Activated CD8-positive, alpha-beta memory T cell treated with anti-CD3 and anti-CD28 coated beads for 48 hours (primary cell): ENCODE measurements at places on chromosomes 4 and X.

DNA sequence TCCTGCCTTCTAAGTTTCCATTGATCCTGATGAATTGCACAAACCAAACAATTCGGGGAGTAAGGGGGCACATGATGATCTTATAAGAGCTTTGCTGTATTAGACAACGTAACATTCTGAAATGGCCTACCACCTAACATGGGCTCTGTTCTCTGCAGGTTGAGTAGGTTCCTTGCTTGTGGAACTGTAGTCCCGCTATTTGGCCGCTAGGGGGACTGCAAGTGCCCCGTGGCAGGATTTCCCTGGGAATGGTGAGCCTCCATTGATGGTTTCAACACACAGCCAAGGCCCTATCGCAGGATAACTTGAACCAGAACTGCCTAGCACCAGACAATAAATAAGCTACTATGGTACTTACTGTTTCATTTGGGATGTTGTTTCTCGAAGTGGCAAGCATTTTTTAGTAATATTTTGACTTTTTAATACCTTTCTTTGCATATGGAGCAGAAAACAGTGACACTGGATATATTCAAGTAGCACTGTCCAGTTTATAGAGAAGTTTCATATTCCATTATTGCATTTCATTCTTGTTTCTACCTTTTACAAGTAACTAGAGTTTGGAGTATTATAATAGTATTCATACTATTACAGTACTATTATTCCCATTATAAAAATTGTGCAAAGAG is 11.9 kb downstream of the AR start:
- DNase-seq = no peak

DNA sequence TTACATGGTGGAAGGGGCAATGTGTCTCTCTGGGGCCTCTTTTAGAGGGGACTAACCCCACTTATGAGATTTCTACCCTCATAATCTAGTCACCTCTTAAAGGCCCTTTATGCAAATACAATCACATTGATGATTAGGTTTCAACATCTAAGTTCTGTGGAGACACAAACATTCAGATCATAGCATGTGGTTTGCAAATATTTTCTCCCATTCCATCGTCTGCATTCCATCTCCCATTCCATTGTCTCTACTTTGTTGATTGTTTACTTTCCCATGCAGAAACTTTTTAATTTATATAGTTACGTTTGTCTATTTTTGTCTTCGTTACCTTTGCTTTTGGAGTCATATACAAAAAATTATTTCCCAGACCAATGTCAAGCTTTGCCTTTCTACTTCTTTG is 927.5 kb upstream of the INTU start:
- DNase-seq = no peak

DNA sequence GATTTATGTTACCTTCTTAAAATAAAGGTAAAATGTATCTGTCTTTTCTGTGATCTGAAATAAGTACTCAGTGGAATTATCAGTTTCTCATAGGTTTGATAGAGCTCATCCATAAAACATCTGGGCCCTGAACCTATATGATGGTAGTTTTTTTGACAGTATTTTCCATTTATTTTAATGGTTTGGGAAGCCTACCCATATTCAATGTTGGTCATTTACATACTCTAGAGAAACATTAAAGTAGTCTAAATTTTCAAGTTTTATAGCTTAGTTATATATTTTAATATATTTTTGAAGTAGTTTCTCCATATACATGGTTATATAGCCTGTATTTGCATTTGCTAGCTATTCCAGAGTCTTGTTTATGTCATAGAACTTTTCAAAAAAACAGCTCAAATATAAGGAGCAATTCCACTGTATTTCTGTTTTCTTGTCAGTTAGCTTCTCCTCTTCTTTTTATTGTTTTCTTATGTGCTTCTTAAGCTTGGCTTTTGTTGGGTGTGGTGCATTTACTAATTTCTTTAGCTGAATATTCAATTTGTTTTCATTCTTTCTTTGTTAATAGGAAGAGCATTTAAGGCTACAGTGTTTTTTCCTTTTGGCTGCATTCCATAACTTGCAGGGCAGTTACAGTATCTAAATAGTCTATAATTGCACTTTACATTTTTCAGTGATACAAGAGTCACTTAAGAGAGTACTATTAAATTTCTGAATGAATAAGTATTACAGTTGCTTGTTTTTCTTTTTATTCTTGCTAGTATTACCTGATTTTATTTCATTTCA is 181.4 kb downstream of the DKK2 start:
- DNase-seq = no peak

GRCh38 chrX:40908026-40908425 is 172.7 kb upstream of the MED14 start:
- DNase-seq = no peak

- no peak for DNase-seq
These were observed 69.3 kb upstream of the HS3ST1 start for GRCh38 chr4:11497972-11498371.

GRCh38 chrX:133928365-133928764 is 57.0 kb downstream of the GPC3 start:
- no peak for DNase-seq

- no peak for DNase-seq
These were observed 61.2 kb upstream of the RAI2 start for GRCh38 chrX:17922303-17922702.

DNA sequence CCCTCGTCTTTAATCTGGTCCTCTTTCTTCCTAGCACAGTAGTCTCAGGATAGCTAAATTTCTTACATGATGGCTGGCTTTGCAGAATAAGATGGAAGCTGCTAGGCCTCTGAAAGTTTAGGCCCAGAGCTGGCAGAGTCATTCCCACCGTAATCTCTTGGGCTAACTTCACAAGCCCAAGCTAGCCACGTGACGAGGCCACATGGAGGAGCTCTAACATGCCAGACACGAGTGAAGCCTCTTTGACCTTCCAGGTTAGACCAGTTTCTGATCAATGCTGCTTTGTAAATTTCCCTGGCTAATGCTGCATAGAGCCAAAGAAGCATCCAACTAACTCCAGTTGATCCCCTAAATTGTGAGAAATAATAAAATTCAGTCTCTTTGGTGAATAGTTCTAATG is 9.5 kb upstream of the CENPE start:
- no peak for DNase-seq

- DNase-seq = no peak
These were observed 39.5 kb downstream of the TMEM154 start for GRCh38 chr4:152640058-152640921.

DNA sequence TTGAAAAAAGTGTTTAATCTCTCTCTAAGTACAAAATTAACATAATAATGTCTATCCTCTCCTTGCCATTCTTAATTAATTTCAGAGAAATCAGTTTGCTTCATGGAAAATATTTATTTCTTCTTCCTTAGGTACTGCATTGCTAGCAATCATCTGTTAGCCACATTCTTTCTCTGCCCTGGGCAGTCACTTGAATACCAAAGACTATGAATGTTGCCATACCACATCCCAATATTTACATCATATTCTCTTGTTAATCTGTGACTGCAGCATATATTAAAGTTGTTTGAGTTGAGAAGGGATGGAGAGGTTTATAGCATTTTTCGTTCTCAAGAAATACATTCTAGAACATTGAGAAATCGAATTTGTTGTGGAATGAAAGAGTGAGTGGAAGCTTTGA is 672.8 kb downstream of the PCDH7 start:
- DNase-seq = no peak

DNA sequence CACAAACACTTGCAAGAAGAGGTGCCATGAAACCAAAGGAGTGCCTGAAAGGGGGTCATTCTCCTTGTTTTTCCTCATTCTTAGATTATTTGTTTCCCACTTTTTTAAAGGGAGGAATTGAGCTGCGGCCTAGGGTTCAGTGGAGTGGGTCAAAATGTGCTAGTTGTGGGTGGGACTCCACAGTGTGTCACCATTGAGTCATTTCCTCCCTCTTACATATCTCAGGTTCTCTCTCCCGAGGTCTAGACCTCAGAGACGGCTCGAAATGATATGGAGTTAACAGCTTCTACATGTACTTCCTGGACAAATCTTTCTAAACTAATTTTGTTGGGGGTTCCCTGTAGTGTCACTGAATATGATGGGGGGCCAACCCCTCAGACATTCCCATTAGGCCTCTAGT is 328.4 kb upstream of the SPANXN1 start:
- no peak for DNase-seq

- no peak for DNase-seq
These were observed 157.0 kb downstream of the TMEM164 start for GRCh38 chrX:110159865-110160264.

GRCh38 chr4:119794113-119794512 is 165.5 kb upstream of the PDE5A start:
- DNase-seq = no peak

GRCh38 chr4:161005746-161006145 is 1158.1 kb downstream of the FSTL5 start:
- DNase-seq = no peak

DNA sequence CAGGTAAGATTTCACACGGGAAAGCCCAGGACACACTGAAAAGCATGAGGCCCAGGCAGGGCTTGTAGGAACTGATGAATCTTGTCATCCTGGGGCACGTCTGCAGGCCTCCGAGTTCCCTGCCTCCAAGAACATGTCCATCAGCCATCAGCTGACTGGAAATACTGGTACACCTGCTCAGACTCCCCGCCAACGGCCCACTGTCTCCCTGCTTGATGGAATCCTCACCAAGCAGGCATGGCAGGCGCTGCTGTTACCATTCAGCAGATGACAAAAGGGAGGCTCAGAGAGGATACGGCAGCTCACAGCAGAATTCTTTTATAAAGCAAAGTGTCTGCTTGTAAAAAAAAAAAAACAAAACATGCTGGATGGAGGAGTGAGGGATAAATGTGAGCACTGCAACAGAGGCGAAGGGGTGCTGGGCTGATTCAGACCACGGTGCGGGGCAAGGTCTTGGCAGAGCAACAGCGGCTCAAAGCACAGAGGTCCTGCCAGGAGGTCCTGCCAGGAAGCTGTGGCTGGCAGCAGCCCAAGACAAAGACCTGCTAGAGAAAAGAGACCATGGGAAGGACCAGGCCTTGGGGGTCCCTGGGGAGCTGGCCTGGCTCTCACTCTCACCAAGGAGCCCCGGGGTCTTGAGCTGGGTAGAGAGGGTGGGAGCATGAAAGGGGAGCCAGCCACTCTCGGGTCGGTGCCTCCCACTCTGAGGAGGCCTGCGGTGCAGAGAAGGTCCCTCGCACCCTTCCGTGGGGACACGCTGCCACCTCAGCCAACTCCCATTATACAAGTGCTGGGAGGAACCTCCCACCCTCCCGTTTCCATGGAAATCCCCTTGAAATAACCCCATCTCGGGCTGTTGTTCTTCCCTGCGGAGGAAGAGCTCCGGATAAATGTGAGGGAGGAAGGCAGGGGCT is 25.6 kb downstream of the PPP2R2C start:
- no peak for DNase-seq
